Activated CD8-positive, alpha-beta T cell treated with anti-CD3 and anti-CD28 coated beads, Interleukin-2, amount 10 ng/mL, durations not matched to agents 7 days and 5 days (primary cell): ENCODE measurements at places on chromosomes 7 and 10. TPM values are rescaled to one million over a fixed set of nuclear protein-coding genes. Genes with fewer than 3 reads are reported as not detected.

DNA sequence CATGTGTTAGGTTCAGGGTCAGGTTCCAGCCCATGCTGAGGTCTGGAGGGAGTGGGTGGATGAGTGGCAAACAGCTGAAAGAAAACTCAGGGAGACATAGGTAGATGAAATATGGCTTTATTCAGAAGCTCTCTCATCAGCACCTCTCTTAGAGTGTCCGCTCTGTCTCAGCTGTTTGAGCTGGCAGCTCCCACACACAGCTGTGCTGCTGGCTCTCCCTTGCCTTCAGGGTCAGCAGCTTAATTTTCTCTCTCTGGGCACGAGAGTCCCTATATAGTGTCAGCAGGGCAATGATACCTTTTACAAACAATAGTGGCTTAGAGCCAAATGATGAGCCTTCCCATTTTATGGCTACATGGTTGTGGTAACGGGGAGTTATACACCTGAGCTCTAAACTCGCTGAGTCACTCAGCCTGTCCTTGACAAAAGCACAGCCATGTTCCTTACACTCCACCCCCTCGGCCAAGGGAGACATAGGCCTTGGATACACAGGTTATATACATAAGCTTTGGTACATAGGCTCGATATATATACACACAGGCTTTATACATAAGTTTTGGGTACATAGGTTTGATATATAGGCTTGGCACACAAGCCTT is 10.4 kb downstream of the RNF133 start:
- H3K36me3 ChIP-seq = no peaks in the 10 kb centered on the region
- no peaks in the 10 kb centered on the region for H3K4me1 ChIP-seq
- H3K27me3 ChIP-seq = no peaks in the 10 kb centered on the region

DNA sequence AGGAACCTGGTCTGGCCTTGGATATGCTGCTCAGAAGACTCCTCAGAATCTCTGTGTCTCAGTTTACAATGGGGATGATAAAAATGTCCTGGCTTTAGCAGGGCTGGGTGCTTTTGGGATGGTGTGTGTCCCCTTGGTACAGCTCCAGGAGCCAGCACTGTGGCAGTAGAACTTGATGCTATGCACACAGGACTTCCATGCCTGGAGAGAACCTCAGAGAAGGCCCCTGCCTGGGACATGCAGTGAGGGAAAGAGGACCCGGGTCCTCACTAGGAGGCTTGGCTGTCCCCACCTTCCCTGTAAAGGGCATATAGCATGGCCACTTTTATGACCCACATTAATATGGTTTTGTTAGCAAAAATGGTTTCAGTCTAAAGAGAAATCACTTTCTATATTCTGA is 100.5 kb downstream of the GLRX3 start:
- no peaks in the 10 kb centered on the region for H3K4me1 ChIP-seq
- peaks cover 28% of the 10 kb centered on the region for H3K27me3 ChIP-seq
- no peak overlapping the region for H3K27ac ChIP-seq
- H3K4me3 ChIP-seq = no peak overlapping the region
- peaks cover 7% of the 10 kb centered on the region for H3K36me3 ChIP-seq

DNA sequence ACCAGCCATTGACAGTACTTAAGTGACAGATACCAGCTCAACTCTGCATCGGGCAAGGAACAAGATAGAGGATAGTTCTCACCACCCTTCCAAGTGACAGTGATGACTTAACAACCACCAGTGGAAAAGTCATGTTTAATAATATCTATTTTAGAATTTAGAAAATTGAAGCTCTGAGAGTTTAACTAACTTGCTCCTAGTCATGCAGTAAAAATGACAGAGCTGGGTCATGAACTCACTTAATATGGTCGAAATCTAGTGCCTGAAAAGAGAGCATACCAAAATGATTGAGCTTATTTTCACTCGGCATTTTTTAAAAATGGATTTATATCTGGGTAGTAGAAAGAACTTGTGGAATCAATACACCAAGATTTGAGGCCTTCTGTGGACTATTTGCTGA is 367.8 kb upstream of the IGFBP3 start:
- no peaks in the 10 kb centered on the region for H3K27me3 ChIP-seq
- H3K27ac ChIP-seq = no peak overlapping the region
- no peak overlapping the region for H3K4me3 ChIP-seq
- H3K4me1 ChIP-seq = no peaks in the 10 kb centered on the region

GRCh38 chr10:24825551-24825950 is 101.9 kb upstream of the ARHGAP21 start:
- no peaks in the 10 kb centered on the region for H3K27me3 ChIP-seq
- no peak for DNase-seq
- H3K4me3 ChIP-seq = no peak overlapping the region
- no peaks in the 10 kb centered on the region for H3K36me3 ChIP-seq

DNA sequence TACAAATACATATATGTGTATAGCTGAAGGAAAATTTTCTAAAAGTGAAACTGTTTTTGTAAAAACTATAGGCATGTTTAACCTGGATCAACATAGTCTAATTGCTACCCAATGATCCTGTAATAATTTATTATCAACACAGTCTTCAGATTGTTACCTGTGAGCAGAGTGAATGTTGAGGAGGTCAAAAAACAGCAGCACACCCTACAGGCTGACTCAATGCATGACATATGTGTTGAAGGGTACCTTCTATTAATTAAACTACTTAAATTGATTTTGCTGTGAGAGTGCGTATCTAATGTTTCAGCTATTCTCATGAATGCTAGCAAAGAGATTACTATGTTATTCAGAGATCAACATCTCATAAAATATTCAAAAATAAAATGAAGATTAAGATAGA is 411.4 kb downstream of the TNS3 start:
- no peak overlapping the region for H3K27ac ChIP-seq
- H3K4me3 ChIP-seq = no peak overlapping the region
- H3K36me3 ChIP-seq = no peaks in the 10 kb centered on the region

DNA sequence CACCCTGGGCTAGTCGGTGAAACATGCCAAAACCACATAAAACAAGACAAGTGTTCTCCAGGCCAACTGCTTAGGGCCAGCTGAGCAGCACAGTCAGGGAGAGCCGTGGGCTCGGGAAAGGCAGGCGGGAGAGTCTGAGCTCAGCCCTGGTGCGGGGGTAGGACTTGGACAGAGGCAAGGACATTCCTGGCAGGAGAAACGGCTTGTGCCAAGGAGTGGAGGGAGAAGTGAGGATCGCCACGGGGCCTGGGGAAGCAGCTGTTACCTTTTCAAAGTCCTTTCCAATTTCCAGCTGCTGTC is 4.2 kb downstream of the ELN start:
- H3K36me3 ChIP-seq = no peaks in the 10 kb centered on the region
- no peak for DNase-seq
- no peak overlapping the region for H3K4me3 ChIP-seq

GRCh38 chr7:27846388-27846787 is 106.4 kb downstream of the TAX1BP1 start:
- no peak overlapping the region for H3K27ac ChIP-seq
- H3K36me3 ChIP-seq = no peaks in the 10 kb centered on the region
- no peak for DNase-seq
- no peaks in the 10 kb centered on the region for H3K27me3 ChIP-seq
- H3K4me1 ChIP-seq = no peaks in the 10 kb centered on the region
- H3K4me3 ChIP-seq = no peak overlapping the region

DNA sequence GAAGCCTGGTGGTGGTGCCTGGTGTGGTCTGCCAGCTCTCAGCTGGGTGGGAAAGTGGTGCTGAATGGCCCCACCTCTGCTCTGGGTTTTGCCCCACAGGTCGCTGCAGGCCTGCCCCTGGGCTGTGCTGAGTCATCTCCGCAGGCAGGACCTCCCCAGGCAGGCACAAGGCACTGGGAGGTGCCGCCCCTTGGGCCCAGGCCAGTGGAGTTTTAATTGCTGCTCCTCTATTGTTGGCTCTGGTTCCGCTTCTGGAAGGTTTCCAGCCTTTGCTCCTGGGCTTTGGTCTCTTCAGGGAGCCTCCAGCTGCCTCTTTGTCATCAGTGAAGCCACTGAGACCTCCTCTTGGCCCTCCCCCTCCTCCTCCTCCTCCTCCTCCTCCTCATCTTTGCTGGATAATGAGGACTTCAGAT is 180.3 kb upstream of the GRB10 start:
- H3K4me1 ChIP-seq = no peaks in the 10 kb centered on the region
- no peaks in the 10 kb centered on the region for H3K36me3 ChIP-seq
- H3K27ac ChIP-seq = no peak overlapping the region
- no peak for DNase-seq

- no peak for DNase-seq
- no peak overlapping the region for H3K27ac ChIP-seq
- H3K36me3 ChIP-seq = peaks cover 37% of the 10 kb centered on the region
- peaks cover 64% of the 10 kb centered on the region for H3K27me3 ChIP-seq
- peak overlapping the region; percentile 89 for H3K4me3 ChIP-seq
Measured at GRCh38 chr7:132576721-132577085, 433 bp upstream of the PLXNA4 start.

DNA sequence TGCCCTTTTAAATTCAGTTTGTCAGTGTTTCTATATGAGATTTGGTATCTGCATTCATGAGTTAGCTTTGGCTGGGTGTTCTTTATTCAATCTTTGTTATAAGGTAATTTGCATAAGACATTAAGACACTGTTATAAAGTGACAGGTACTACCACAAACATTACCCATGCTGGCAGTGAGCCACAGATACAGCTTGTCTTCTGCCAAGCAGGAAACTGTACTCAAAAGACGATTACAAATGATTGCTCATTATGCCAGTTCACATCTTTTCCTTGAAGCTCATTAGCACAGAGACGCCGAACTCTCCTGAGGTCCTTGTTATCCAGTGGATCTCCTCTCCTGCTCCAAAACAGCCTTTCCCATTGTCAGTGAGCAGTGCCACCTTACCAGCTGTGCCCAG is 30.4 kb downstream of the AMPH start:
- no peaks in the 10 kb centered on the region for H3K4me1 ChIP-seq
- no peak overlapping the region for H3K27ac ChIP-seq
- DNase-seq = no peak
- no peaks in the 10 kb centered on the region for H3K27me3 ChIP-seq
- H3K36me3 ChIP-seq = no peaks in the 10 kb centered on the region

- no peaks in the 10 kb centered on the region for H3K27me3 ChIP-seq
- H3K36me3 ChIP-seq = no peaks in the 10 kb centered on the region
- H3K4me3 ChIP-seq = no peak overlapping the region
- no peak overlapping the region for H3K27ac ChIP-seq
- no peak for DNase-seq
- H3K4me1 ChIP-seq = no peaks in the 10 kb centered on the region
Measured at GRCh38 chr7:147363101-147363500, 1227.5 kb upstream of the C7orf33 start.

DNA sequence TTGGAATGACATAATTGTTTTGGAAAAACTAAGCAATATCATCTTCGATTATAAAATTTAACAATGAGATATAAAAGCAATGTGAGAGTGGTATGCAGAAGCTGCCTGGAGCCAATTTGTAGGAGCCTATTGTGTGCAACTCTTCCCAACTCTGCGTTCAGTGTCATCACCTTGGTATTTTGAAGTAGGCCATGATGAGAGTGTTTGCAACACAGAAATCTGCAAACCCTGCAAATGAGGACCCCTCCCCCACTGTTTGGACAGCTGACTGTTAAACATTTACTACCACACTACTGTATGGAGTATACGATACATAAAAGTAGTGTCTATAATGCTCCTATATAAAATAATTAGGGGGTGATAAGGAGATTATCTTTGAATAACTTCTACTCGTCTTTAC is 531.3 kb downstream of the ATRNL1 start:
- H3K36me3 ChIP-seq = no peaks in the 10 kb centered on the region
- no peak for DNase-seq
- no peak overlapping the region for H3K4me3 ChIP-seq

GRCh38 chr7:101121991-101122932 is 4.6 kb upstream of the SERPINE1 start:
- DNase-seq = no peak
- peaks cover 49% of the 10 kb centered on the region for H3K4me1 ChIP-seq
- H3K27ac ChIP-seq = peak overlapping the region; percentile 72
- peaks cover 21% of the 10 kb centered on the region for H3K27me3 ChIP-seq

DNA sequence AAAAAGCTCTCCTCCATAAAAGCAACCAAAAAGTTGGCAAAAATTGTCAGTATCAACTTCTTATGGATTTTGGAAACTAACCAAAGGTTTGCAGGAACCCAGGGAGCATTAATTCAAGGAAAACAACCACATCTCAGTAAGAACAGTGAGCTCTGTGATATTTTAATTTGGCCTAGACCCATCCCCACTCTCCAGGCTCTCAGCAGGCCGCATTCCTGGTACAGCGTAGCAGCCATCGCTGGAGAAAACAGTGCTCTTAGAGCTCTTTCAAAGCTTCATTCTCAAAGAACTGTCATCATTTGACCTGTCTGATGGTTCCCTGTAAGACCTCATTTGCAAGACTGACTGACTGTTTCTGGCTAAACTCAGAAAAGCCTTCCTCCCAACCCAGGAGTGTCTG is 81.9 kb downstream of the NUDCD3 start:
- no peak for DNase-seq
- no peak overlapping the region for H3K27ac ChIP-seq
- peaks cover 40% of the 10 kb centered on the region for H3K36me3 ChIP-seq
- no peak overlapping the region for H3K4me3 ChIP-seq
- no peaks in the 10 kb centered on the region for H3K4me1 ChIP-seq

DNA sequence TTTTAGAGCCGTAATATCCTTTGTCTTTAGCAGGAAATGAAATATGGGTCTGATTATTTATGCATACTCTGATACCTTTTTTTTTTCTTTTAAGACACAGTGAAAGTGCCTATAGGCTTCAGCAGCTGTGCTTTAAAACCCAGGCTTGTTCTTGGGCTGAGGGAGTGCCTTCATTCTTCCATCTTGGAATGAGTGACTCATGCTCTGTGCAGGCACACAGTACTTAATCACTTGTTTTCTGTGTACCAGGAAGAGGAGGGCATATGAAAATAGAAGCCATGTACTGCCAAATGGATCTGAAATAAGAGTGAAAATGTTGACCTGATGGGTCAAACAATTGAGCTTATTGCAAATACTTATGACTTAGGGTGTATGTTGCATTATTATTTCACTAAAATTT is 12.0 kb downstream of the INPP5F start:
- H3K27ac ChIP-seq = peak overlapping the region; percentile 39
- H3K4me3 ChIP-seq = no peak overlapping the region
- H3K36me3 ChIP-seq = no peaks in the 10 kb centered on the region

DNA sequence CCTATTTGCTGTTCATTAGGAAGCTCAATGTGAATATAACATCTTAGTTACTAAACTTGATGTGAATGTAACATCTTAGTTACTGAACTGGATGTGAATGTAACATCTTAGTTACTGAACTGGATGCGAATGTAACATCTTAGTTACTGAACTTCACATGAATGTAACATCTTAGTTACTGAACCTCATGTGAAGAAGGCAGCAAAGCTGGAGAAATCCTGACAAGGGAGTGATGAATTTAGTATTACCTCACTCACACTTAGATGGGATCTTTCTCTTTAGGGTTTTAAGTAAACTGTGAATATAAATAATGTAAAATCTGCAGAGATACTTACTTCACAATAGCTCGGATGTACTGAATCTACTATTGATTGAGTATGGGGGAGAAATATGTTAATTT is 73.6 kb downstream of the ETV1 start:
- H3K36me3 ChIP-seq = no peaks in the 10 kb centered on the region
- no peaks in the 10 kb centered on the region for H3K27me3 ChIP-seq
- DNase-seq = no peak
- H3K27ac ChIP-seq = no peak overlapping the region
- H3K4me1 ChIP-seq = peaks cover 5% of the 10 kb centered on the region

GATAD1 gene
- total RNA-seq = 11.4 TPM

C10orf105 gene
- total RNA-seq = 1.1 TPM

PLCE1 gene
- not detected for total RNA-seq

RBP3 gene
- total RNA-seq = not detected

CHRM2 gene
- not detected for total RNA-seq
